ENCODE measurements at places on chromosomes 12 and 14.

- DNase-seq = peak; percentile 1
Measured at GRCh38 chr14:70098250-70098809, 90.4 kb downstream of the SLC8A3 start.

- no peak for DNase-seq
Measured at GRCh38 chr12:120489018-120489417, 6.9 kb upstream of the DYNLL1 start.

GRCh38 chr12:89346741-89347324 is 5.5 kb downstream of the DUSP6 start:
- peak; percentile 37 for DNase-seq

DNA sequence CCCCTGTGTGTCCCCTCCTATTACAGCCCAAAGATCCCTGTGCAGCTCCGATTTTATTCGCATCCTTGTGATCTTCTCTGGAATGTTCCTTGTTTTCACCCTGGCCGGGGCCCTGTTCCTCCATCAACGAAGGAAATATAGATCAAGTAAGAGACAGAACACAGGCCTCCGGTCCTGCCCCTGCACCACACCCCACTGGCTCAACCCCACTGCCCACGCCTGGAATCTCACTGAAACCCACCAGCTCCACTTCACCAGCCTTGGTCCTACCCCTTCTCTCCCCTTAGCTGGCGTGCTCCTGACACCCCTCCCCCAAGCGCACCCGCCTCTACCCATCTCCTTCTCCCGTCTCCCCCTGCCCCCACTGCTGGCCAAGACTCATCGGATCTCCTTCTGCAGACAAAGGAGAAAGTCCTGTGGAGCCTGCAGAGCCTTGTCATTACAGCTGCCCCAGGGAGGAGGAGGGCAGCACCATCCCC is 934 bp upstream of the TAPBPL start:
- no peak for DNase-seq

DNA sequence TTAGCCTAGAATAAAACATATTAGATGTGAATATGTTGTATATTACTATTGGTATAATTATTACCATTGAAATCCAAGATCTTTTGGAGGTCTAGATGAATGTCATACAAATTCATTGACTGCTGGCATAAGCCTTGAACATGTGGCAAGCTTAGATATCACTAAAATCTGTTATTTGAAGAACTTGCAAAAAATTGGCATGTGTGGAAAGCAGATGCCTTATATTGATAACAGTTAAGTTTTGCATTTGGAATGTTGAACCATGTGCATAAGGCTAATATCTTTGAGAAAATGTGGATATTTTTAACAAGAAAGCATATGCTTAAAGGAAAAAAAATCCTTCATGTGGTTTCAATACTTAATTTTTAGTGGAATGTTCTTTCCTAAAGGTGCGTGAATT is 203.6 kb upstream of the PRICKLE1 start:
- no peak for DNase-seq

GRCh38 chr12:92769124-92769901 is 66.5 kb downstream of the PLEKHG7 start:
- no peak for DNase-seq

GRCh38 chr14:23275412-23275811 is 10.5 kb downstream of the HOMEZ start:
- DNase-seq = no peak

GRCh38 chr14:87252103-87252502 is 740.9 kb downstream of the GALC start:
- DNase-seq = no peak

- DNase-seq = no peak
Measured at GRCh38 chr12:5963515-5963914, 18.5 kb upstream of the ANO2 start.

GRCh38 chr12:53870117-53870516 is 68.5 kb upstream of the HOXC13 start:
- no peak for DNase-seq

DNA sequence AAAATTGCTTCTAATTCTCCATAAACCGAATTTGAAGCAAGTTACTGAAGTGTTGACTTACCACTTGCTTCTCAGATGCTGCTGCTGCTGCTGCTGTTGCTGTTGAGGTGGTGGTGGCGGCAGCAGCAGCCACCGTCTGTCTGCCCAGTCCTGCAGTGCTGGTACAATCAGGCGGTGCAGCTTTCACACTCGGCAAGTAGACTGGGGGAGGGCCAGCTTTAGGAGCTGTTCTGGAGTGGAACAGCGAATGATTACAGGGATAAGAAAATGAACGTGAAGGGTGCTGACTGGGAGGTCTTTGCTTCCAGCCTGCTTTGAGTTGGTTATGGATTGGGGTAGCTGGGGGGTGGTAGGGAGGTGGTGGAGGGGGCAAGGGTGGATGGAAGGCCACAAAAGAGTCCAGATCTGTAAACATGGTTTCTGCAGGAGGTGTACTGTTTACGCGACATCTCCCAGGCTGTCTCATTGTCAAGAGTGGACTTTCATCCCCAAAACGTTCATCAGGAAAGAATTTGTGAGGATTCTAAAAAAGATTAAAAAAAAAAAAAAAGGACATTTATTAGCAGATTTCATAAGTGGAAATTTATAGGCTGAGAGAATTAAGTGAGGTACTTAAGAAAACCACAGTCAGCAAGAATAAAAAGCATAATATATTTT is 38.8 kb downstream of the UBR7 start:
- DNase-seq = no peak

DNA sequence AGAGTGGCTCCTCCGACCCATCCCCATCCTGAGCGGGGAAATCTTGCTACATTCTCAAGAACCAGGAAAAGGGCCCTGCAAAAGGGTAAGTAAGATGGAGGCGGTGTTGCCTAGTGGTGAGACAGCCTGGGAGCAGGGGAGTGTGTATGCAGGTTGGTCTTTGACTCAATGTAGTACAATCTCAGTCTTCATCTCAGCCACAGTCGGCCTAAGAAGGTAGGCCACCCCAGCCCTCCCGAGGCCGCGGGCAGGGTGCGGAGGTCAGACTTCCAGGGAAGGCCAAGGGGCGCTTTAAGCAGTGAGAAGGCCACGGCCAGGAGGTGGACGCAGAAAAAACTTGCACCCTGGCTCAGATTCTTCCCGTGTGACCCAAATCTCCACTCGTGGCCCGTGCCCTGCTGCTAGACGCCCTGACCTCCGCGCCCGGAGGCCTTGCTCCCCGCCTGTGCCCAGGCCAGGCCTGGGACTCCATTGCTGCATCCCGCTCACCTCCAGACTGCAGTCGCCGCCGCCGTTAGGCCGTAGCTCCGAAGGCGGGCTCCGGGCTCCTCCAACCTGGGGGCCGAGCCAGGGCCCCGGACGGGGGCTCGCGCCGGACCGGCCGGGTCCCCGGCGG is 435 bp downstream of the FOXM1 start:
- peak; percentile 16 for DNase-seq

GRCh38 chr12:121748218-121748570 is 35.6 kb downstream of the TMEM120B start:
- no peak for DNase-seq

DNA sequence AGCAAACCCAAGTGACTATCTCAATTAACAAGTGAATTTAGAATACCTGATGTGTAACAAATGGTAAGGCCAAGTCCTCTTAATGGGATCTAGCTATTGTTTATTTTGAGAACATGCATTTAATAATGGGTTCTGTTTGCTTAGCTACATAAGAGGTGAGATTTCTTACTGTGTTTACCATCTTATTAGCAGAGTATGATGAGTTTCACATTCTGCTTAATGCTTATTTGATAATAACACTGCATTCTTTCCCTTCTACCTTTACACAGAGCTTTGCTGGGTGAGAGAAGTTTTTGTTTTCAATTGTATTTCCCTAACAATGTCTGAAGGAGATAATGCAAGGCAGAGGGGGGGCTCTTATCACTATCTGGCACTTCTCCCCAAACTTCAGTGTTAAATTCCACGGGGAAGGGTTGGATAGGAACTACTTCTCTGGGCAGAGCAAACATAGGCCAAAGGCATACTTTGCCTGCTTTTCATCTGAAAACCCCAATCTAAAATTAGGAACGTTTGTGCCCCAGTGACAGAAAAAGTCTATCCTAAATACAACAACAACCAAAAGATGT is 129.0 kb upstream of the ATXN7L3B start:
- no peak for DNase-seq

DNA sequence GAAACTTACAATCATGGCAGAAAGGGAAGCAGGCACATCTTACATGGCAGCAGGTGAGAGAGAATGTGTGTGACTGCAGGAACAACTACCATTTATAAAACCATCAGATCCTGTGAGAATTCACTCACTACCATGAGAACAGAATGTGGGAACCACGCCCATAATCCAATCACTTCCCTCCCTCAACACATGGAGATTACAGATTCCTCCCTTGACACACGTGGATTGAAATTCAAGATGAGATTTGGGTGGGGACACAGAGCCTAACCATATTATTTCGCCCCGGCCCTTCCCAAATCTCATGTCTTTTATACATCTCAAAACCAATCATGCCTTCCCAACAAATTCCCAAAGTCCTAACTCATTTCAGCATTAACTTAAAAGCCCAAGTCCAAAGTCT is 203.6 kb downstream of the C12orf75 start:
- no peak for DNase-seq

DNA sequence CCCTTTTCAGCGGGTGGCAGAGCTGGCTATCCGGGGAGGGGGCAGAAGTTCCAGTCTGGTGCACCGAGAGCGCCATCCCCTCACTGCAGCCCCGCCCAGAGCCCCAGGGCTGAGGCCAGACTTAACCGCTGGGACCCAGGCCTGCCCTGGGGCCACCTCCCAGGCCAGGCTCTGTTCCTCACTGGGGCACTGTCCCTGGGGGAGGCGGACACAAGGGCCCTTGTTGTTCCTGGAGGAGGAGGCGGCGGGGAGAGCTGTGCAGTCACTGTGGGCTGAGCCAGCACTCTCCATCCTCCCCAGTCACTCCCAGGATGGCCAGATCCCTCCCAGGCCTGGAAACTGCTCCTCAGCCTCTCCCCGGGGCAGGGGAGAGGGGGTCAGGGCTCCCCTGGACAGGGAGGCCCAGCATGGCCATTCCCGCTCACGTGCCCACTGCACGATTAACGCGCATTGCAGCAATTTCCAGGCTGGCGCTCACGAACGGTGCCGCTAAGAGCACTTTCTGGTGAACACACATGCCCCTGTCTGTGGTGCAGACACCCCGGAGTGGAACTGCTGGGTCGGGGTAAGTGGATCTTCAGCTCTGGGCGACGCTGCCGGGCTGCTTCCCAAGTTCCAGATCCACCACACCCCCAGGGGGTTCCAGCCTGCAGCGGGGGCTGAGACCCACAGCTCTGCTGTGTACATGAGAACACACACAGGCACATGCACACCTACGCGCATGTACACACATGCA is 89.8 kb upstream of the SFSWAP start:
- DNase-seq = no peak

DNA sequence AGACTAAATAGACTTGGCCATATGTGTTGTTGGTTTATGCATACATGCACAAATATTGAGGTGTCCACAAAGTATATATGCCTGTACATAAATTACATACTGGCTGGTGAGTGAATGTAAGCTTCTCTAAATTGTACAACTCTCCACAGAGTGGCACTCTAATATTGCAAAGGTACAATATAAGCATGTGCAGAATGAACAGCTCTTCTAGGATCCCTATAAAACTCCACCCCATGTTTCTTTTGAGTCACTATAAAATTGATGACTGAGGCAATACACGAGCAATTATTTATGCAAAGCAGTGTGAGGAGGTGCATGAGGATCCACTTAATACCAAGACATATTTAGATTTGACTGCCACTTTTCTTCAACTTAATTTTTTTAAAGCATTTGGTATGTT is 172.2 kb downstream of the NAV3 start:
- peak; percentile 7 for DNase-seq

DNA sequence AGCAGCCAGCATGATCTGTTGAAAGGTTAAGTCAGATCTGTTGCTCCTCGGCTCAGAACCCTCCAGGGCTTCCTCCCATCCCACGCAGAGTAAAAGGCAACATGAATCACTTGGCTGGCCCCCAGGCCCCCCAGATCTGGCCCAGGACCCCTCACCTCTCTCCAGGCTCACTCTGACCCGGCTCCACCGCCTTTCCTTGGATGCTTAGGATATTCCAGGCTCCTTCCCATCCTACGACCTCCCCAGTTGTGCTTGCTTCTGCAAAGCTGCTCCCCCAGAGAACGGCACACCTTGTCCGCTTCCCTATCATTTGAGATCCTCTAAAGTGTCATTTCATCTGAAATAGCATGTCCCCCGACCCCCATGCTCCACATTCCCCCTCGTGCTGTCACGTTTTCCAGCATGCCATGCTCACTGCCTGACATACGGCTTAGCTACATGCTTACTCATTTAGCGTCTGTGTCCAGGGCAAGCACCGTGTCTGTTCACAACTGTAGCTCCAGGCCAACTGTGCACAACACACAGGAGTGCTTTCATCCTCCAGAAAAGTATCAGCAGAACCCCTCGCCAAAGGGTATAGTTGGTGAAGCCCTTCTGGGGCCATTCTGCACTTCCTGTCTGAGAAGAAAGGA is 33.6 kb upstream of the BDKRB2 start:
- DNase-seq = no peak

GRCh38 chr14:65286443-65286842 is 126.1 kb upstream of the FUT8 start:
- DNase-seq = peak; percentile 41

GRCh38 chr14:104865631-104866441 is 768 bp downstream of the CEP170B start:
- DNase-seq = peak; percentile 71

- no peak for DNase-seq
Measured at GRCh38 chr12:52316290-52316689, 4.9 kb downstream of the KRT83 start.

GRCh38 chr12:64497484-64497883 is 45.6 kb downstream of the TBK1 start:
- no peak for DNase-seq

- no peak for DNase-seq
Measured at GRCh38 chr14:75702122-75702521, 41.1 kb downstream of the TTLL5 start.

- no peak for DNase-seq
Measured at GRCh38 chr14:93691042-93691780, 97.1 kb downstream of the PRIMA1 start.

DNA sequence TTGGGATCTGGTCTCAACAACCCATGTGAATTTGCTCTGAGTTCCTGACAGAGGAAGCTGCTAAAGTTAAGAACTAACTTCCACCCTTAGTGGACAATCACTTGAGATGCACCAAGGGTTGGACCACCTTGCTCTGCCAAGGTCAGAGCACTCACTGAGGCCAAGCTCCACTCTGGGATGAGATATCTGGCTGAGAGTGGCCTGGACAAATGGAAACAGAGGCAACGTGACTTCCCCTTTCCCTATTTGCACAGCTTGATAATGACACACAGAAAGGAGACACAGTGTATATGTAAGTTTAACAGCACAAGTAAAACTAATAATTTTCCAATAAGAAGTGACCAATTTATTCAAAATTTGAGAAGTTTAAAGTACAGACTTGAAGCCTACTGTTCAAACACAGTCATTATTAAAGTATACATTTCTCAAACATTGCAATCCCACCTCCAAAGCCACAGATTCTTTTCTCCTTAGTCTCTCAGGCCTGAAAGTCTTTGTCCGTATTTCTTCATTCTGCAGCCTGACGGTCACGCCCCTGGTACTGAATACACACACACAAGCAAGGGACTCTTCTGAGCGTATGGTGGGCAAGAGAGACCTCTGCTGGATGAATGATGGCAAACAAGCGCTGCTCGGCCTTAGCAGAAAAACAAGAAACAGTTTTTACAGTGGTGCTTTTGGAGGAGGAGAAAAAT is 28.6 kb downstream of the TMEM30B start:
- peak; percentile 98 for DNase-seq

GRCh38 chr14:94088516-94088915 is 7.4 kb downstream of the IFI27L1 start:
- DNase-seq = no peak

- DNase-seq = no peak
Measured at GRCh38 chr12:4346931-4347330, 25.9 kb downstream of the TIGAR start.

GRCh38 chr14:25046301-25046943 is 3.5 kb downstream of the STXBP6 start:
- DNase-seq = no peak
